ENCODE measurements at places on chromosomes 11 and 22.

- no peak for DNase-seq
These were observed 1064.9 kb upstream of the TENM4 start for GRCh38 chr11:80505771-80506170.

DNA sequence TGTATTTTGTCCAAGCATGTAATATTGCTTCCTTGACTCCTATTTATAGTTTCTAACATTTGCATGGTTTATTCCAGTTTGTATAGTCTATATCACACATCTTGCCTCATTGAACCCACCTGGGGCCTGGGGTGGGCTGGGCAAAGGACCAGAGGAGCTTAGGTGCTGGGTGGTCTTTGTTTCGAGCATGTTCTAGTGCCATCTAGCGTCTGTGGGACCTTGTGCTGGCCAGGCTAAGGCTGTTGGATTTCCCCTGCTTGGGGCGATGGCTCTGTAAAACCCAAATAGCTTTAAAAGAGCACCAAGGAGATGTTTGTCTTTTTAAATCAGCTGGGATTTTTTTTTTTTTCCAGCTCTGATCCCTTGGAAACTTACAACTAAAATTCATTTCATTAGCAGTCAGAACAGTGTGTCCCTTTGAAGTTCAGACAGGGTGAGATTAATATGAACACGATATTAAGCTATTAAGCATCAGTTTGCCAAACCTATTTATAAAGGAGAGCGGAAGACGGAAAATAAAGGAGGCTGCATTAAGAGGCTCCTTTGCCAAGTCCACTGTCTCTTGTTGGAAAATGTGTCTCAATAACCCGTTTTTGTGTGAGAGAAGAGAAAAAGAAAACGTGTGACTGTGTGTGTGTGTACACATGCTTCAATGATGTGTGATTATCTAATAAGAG is 157.4 kb downstream of the COMMD9 start:
- no peak for DNase-seq

GRCh38 chr11:132792341-132793140 is 739.8 kb downstream of the OPCML start:
- DNase-seq: no peak

GRCh38 chr22:37643225-37643847 is 3.9 kb downstream of the SH3BP1 start:
- peak; percentile 78 for DNase-seq

- DNase-seq: no peak
These were observed at the start of gene HSPB2 for GRCh38 chr11:111912535-111912934. Gene HSPB2, plus strand, starts transcription at chr11:111912734. Its CDS starts 96 bp downstream, at chr11:111912830.

GRCh38 chr11:111063726-111064517 is 181.6 kb upstream of the POU2AF2 start:
- DNase-seq: no peak

GRCh38 chr22:45834241-45834640 is 142.7 kb downstream of the WNT7B start:
- no peak for DNase-seq

Data from CD4-positive, alpha-beta T cell treated with Interleukin-6 at 100 ng/mL for 8 hours (primary cell).